ENCODE measurements at places on chromosomes 3 and 15.

GRCh38 chr3:45670991-45671390, 18.2 kb upstream of the SACM1L start:
- DNase-seq: no peak

- no peak for DNase-seq
Measured at GRCh38 chr3:27616031-27616430, 106.1 kb downstream of the EOMES start.

DNA sequence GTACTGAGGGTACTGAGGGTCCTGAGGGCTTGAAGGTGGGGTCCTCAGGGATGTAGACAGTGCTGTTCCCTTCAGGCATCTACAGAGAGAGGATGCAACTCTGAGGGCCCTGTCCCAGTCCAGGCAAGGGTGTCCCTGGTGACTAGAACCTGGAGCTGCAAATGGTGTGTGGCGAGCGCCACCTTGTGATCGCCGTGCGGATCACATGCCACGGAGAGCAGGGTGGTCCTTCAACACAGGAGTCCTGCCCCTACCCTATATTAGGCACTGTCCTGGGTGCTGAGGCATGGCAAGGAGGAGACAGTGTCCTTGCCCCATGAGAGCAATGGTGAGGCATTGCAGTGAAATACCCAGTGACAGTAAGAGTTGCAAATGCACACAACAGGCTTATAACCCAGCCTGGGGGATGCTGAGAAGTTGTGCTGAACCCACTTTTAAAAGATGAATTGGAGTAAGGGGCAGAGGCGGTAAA, 23.6 kb downstream of the RHCG start:
- peak; percentile 48 for DNase-seq

DNA sequence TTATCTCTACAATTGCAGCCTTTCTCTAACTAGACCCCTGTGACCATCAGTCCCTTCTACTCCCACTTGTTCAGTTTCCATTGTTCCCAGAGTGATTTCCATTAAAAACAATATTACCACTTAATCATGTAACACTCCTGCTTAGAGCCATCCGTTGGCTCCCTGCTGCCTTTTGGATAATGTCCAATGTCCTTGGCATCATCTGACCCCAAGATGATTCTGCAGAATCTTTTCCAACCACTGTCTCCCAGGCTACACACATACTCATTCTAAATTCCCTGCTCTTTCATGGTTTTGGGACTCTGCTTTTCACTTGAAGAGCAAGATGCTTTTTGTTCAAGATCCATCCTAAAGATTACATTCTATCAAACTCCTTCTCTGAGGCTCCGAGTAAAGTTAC, 7.1 kb downstream of the KCNH8 start:
- DNase-seq: no peak

DNA sequence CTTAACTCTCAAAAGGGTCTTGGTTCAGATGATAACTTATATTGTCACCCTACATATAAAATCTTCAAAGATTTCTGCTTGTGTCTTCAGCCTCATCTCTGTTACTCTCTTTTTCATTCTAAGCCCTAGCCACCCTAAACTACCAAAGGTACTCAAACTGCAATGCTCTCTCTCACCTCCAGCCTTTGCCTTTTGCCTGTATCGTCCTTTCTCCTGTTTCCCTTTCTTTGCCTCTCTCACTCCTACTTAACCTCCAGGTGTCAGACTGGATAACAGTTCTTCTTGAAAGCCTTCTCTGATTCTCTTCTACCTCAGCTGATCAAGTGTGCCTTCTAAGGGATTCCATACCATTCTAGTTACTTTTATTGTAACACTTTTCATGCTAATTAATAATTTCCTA, 149.8 kb downstream of the SERPINI1 start:
- DNase-seq: no peak

DNA sequence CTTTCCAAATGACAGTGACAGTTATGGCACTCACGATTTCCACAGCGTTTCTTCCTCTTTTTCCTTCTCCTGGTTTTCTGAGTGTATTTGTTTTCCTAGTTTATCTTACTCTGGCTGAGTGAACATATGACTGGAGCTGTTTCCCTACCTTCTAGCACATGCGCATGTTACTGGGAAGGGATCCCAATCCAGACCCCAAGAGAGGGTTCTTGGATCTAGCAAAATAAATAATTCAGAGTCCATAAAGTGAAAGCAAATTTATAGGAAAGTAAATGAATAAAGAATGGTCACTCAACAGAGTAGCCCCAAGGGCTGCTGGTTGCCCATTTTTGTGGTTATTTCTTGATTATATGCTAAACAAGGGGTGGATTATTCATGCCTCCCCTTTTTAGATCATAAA, 23.8 kb downstream of the METTL6 start:
- no peak for DNase-seq

DNA sequence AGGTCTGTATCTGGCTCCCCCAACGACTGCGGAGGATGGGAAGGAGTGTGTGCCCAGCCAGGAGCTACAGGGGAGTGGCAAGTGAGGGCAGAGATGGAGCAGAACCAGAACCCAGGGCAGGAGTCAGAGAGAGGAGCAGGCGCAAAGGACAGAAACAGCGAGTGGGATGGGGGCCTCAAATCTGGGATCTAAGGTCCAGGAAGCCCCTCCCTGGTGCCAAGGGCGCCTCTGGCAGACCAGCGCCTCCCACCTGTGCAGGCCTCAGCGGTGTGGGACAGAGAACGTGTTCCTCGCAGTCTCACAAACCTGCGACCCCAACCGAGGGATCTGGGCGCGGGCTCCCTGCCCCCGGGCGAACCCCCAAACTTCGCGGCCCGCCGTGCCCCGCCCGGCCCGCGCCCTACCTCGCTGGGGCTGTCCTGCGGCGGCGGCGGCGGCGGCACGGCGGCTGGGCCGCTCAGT, 301 bp downstream of the PCBP4 start:
- DNase-seq: no peak

DNA sequence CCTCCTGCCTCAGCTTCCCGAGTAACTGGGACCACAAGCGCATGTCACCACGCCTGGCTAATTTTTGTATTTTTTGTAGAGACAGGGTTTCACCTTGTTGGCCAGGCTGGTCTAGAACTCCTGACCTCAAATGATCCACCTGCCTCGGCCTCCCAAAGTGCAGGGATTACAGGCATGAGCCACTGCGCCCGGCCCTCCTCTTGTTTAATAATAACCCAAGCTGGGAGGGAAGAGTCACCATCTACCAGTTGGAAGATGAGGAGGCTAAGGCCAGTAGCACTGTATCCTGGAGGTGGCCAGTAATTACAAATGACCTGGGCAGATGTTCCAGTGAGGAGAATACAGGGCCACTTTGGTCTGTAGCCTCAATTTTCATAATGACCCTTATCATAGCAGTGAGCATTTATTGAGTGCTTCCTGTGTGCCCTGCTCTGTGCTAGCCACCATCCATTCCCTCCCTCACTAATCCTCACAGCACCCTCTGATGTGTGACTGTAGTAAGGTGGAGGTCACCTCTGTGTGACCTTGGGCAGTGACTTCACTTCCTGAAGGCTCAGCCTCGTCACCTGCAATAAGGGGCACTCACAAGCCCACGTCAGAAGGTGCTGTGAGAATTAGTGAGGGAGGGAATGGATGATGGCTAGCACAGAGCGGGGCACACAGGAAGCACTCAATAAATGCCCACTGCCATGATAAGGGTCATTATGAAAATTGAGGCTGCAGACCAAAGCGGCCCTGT, 64.2 kb downstream of the ABTB1 start:
- no peak for DNase-seq

DNA sequence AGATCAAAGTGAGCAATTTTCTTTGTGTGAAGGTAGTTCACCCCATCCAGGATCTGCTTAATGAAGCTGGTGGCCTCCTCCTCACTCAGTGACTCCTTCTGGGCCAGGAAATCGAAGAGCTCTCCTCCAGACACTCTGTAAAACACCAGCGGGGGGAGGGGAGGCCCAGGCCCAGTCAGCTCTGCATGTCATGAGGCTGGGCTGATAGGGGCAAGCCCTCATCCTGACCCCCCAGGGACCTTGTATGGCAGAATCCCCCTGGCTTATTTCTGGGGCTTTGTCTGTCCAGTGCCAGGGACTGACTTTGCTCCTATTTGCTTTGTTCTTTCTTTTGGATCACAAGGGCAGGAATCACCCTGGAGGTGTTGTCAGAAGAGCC, 74.9 kb downstream of the DAPK2 start:
- DNase-seq: no peak

DNA sequence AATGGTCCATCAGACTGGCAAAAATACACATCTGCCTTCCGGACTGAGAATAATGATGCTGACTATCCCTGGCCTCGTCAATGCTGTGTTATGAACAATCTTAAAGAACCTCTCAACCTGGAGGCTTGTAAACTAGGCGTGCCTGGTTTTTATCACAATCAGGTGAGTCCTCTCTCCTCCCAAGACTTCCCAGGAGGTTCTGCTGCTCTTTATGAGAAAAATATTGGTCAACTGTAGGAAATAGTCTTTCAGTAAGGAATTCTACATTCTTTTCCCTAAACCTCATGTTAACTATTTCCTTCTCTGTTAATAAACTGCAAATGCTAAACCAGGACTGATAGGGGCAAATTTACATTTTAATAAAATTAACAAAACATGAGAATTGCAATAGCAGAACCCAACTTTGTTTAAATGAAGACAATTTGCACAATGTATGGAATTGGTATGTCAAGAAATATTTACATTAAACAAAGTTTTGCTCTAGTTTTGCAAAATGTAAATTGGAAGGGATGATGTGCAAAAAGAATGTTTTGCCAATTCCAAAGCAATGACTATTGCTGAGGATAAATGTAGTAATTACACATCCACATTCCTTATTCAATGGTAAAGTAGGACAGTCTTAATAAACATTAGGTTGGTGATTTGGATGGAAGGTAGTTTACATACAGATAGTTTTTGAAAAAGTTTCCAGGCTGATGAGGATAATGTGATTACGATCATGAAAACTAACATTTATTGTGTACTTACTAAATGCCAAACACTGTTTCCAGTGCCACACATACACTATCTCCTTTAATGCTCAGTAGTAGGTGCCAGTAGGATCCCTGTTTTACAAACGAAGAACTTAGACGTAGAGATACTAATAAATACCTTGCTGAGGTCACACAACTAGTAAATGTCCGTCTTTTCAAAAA, 21.1 kb downstream of the UPK1B start:
- DNase-seq: no peak

GRCh38 chr15:22808761-22809280, 22.4 kb downstream of the NIPA1 start:
- no peak for DNase-seq

- DNase-seq: no peak
Measured at GRCh38 chr15:60672400-60672799, 193.5 kb upstream of the ICE2 start.

DNA sequence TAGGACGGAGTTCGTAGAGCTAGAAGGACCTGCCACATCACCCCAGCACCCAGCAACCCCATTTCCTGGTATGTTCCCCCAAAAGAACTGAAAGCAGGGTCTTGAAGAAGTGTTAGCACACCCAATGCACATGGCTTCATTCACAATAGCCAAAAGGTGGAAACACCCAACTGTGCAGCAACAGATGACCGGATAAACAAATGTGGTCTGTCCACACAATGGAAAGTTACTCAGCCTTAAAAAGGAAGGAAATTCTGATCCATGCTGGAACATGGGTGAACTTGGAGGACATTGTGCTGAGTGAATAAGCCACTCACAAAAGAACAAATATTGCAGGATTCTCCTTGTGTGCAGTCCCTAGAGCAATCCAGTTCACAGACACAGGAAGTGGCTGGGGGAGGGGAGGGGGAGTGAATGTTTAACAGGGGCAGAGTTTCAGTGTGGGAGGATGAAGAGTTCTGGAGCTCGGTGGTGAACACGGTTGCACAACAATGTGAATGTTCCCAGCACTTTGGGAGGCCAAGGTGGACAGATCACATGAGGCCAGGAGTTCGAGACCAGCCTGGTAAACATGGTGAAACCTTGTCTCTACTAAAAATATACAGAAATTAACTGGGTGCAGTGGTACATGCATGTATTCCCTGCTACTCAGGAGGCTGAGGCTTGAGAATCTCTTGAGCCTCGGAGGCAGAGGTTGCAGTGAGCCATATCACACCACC, 157.5 kb downstream of the NUP210 start:
- DNase-seq: no peak

- no peak for DNase-seq
Measured at GRCh38 chr3:189355481-189356201, 183.9 kb downstream of the TPRG1 start.

Measured in AML-193 (cell line).